Forelimb muscle (tissue), 1 donor: ENCODE measurements at places on chromosomes 3 and 15. TPM values are rescaled to one million over a fixed set of nuclear protein-coding genes. Genes with fewer than 3 reads are reported as not detected.

PPM1L gene
- 10.0 TPM for polyA plus RNA-seq

- peak; percentile 71 for DNase-seq
Observed at GRCh38 chr15:51185213-51186159, 90.8 kb upstream of the TNFAIP8L3 start.

DNA sequence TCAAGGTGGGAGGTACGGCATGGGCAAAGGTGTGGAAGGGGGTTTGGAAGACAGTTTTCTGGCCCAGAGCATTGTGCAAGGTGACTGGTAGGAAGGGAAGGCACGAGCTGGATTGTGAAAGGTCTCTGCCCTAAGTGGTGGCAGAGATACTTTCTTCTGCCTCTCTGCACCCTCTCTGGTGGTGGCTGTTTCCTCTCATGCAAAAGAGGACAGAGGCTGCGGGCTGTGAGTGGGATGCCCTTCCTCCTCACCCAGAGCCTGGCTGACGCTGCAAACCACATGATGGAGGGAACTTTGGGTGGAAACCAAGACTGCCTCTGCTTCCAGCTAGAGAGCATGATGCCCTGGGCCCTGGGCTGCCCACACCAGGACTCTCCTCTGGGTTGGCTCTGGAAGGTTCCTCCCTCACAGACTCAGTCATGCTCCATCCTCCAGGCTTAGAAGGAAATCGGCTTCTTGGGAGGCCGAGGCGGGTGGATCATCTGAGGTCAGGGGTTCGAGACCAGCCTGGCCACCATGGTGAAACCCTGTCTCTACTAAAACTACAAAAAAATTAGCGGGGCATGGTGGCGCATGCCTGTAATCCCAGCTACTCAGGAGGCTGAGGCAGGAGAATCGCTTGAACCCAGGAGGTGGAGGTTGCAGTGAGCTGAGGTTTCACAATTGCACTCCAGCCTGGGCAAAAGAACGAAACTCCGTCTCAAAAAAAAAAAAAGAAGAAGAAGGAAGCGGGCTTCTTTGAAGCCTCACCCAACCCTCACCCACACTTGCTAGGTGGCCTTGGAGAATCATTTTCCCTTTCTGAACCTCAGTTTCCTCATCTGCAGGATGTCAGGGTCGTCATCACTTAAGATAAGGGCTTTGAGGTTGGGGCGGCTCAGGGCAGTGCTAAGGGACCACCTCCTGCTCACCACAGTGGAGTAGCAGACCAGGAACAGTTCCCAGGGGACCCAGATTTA lies 8.3 kb downstream of the PSTPIP1 start:
- DNase-seq: no peak

DNA sequence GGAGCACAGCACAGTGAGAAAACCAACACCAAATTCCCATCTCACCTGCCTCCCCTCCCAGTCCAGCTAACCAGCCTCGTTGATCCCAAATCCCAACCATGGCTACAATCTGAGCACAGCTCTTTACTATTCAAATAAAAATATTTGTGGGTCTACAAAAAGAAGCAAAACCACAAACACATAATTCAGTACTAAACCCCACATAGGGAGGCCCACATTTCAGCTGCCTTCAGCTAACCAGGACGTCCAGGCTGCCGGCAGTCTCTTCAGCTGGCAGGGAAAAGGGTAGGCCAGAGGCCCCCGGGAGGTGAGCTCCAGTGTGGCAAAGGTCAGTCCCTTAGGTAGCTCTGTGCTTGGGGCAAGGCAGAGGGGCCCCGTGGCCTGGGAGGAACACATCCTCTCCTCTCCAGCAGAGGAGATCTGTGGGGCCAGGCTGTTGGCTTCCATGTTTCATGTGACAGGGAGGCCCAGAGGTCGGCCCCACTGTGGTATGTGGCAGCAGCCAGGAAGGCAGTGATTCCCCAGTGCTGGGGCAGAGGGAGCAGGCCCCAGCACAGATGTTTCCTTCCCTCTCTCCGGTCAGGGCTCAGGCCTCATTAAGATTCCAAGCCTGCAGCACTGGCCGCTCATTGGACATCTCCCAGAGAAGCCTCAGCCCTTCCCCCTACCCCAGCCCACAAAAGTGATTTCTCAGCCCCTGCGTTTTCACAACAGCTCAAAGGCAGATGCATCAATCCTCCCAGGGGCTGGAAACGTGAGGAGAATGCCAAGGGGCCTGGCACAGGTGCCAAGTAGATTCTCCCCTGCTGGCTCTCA lies 381.4 kb downstream of the NTRK3 start:
- no peak for DNase-seq

CAMP gene
- polyA plus RNA-seq: 1.5 TPM

TNFAIP8L3 gene
- 1.7 TPM for polyA plus RNA-seq

DNA sequence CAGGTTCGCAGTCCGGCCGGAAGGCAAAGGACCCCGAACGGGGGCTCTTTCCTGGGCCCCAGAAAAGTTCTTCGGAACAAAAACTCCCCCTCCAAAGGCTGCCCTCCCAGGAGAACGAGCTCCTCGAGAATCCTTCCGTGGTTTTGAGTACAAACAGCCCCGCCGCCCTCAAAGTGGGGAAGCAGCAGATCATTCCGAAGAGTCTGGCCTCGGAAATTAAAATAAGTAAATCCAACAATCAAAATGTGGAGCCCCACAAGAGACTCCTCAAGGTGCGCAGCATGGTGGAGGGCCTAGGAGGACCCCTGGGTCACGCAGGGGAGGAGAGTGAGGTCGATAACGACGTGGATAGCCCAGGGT lies 1.3 kb downstream of the ARHGEF26 start:
- no peak for DNase-seq

CCDC13 gene
- polyA plus RNA-seq: 0.67 TPM

GOLGA8T gene
- polyA plus RNA-seq: not detected
